ENCODE measurements at places on chromosomes 12 and 14. TPM values are rescaled to one million over a fixed set of nuclear protein-coding genes. Genes with fewer than 3 reads are reported as not detected.

DNA sequence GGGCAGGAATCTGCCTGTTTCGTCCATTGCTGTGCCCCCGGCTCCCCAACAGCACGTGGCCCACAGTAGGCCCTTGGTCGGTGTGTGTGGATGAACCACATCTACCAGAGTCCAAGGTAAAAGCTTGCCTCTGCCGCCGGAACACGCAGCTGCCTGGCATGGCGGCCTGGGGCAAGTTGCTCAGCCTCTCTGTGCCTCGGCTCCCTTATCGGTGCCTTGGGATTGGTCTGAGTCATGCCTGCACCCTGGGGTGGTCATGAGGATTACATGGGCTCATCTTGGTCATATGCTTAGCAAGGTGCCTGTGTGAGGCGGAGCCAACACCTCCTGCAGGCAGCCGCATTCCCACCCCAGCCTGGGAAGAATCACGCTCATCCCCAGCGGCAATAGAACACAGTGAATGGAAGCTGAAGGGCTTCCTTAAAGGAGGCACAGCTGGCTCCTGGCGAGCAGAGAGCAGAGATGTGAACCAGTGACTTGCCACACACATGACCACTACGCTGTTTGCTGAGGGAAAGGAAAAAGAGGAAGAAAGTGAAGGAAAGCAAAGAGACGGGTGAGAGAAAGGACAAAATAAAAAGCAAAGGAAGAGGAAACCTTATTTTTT, 5.5 kb upstream of the SCARB1 start:
- H3K36me3 ChIP-seq: no peaks in the 10 kb centered on the region
- peaks cover 3% of the 10 kb centered on the region for H3K27me3 ChIP-seq
- DNase-seq: no peak

DNA sequence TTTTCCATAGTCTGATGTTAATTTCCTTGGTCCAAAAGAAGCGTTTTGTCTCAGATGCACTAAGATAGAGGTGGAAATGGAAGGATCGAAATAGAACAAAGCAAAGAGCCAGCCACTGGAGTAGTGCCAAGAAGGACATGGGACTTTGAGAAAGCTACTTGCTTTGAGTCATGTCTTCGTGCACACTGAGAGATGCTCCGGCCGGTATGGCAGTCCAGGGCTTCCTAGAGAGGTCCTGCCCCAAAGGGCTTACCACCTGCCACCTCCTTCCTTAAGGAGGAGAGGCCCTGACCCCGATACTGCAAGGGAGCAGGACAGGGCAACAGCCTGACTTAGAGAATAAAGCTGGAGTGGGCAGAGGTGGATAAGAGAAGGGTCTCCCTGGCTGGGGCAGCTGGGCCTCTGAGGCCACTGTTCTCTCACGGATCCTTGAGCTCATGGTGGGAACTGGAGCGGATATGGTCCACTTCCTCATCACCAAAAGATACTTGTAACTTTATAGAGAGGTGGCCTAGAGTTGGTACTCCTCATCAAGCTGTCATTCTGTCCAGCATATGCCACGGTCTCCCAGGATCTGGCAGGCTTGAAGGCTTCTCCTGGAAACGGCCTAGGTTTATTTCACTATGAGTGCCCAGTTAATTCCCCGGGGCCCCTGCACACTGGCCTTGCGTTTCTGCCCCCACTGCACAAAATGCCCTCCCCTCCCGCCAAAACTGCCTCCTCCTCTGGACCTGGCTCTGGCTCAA, 57.4 kb downstream of the FOXN3 start:
- H3K4me1 ChIP-seq: peaks cover 29% of the 10 kb centered on the region
- H3K27ac ChIP-seq: peak overlapping the region; percentile 81
- peaks cover 21% of the 10 kb centered on the region for H3K36me3 ChIP-seq
- peak overlapping the region; percentile 20 for H3K4me3 ChIP-seq
- no peaks in the 10 kb centered on the region for H3K27me3 ChIP-seq

GRCh38 chr12:25932971-25933370, 25.5 kb upstream of the RASSF8 start:
- DNase-seq: no peak
- H3K4me1 ChIP-seq: no peaks in the 10 kb centered on the region
- no peak overlapping the region for H3K27ac ChIP-seq
- H3K4me3 ChIP-seq: no peak overlapping the region
- no peaks in the 10 kb centered on the region for H3K36me3 ChIP-seq
- peaks cover 3% of the 10 kb centered on the region for H3K27me3 ChIP-seq

Gene GOLGA5
- 15.8 TPM for total RNA-seq

GRCh38 chr14:105665951-105666277, 139.5 kb downstream of the TMEM121 start:
- no peaks in the 10 kb centered on the region for H3K4me1 ChIP-seq
- H3K36me3 ChIP-seq: no peaks in the 10 kb centered on the region
- H3K27ac ChIP-seq: no peak overlapping the region
- no peak overlapping the region for H3K4me3 ChIP-seq

DNA sequence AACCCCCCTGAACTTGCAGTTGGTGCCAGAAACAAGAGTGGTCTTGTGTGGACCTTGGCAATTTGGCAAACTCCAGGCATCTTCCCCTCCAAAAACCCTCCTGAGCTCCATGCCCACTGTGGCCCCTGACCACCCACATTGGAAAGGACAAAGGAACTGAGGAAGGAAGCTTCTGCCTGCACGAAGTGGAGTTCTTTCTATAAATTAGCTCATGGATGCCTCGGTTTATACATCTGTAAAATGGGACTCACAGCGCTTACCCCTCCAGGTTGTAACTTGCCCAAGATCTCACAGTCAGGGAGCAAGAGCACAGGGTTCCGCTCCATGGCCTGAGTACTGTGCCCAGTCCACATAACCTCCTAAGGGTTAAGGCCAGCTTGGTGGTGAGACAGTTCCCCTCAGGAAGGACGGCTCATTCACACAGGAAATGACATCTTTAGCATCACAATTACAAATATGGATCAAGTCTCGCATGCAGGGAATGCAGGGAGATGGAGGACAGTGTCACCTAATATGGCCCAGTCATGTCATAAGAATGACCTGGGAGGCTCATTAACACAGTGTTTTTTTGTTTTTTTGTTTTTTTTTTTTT, 66.6 kb downstream of the CLMN start:
- H3K36me3 ChIP-seq: no peaks in the 10 kb centered on the region
- peaks cover 12% of the 10 kb centered on the region for H3K27me3 ChIP-seq
- no peak overlapping the region for H3K4me3 ChIP-seq
- H3K4me1 ChIP-seq: peaks cover 4% of the 10 kb centered on the region
- DNase-seq: no peak

DNA sequence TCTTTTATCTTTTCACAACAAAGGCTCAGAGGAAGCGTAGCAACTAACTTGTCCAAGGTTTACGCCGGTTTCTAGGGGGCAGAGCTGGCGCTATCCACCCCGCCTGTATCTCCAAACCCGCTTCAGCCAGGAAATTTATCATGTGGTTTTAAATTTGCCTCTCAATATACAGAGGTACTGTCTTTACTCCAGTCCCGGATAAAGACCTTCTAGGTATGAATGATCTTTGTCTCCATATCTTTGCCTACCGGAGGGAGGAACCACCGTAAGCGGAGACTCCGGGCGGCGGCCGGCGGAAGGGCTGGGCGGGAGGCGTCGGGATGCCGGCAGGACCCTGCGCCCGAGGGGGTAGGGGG, 693 bp upstream of the RIMKLB start:
- H3K27ac ChIP-seq: peak overlapping the region; percentile 46
- peaks cover 24% of the 10 kb centered on the region for H3K27me3 ChIP-seq
- DNase-seq: peak; percentile 37
- H3K4me1 ChIP-seq: peaks cover 20% of the 10 kb centered on the region
- H3K4me3 ChIP-seq: peak overlapping the region; percentile 91

Gene KRT84
- not detected for total RNA-seq

Gene ACSS3
- not detected for total RNA-seq

Gene KRT82
- total RNA-seq: not detected

DNA sequence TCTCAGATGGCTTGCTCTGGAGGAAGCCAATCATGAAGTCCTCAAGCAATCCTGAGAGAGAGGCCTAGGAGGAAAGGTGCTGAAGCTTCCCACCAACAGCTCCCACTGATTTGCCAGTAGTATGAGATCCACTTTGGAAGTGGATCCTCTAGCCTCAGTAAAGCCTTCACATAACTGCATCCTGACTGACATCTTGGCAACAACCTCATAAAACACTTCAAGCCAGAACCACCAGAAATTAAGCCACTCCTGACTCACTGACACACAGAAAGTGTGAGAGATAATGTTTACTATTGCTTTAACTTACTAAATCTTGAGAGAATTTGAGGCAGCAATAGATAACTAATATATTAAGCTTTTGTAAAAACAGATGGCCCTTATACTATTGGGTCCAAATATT, 11.7 kb upstream of the TMX1 start:
- H3K4me1 ChIP-seq: no peaks in the 10 kb centered on the region
- no peak overlapping the region for H3K4me3 ChIP-seq
- no peak overlapping the region for H3K27ac ChIP-seq
- H3K27me3 ChIP-seq: no peaks in the 10 kb centered on the region
- no peaks in the 10 kb centered on the region for H3K36me3 ChIP-seq

Gene CLEC4A
- total RNA-seq: 0.34 TPM

- peaks cover 34% of the 10 kb centered on the region for H3K36me3 ChIP-seq
- H3K4me3 ChIP-seq: no peak overlapping the region
- DNase-seq: no peak
- H3K27ac ChIP-seq: no peak overlapping the region
These were observed 89.4 kb downstream of the R3HDM2 start for GRCh38 chr12:57341275-57341990.

DNA sequence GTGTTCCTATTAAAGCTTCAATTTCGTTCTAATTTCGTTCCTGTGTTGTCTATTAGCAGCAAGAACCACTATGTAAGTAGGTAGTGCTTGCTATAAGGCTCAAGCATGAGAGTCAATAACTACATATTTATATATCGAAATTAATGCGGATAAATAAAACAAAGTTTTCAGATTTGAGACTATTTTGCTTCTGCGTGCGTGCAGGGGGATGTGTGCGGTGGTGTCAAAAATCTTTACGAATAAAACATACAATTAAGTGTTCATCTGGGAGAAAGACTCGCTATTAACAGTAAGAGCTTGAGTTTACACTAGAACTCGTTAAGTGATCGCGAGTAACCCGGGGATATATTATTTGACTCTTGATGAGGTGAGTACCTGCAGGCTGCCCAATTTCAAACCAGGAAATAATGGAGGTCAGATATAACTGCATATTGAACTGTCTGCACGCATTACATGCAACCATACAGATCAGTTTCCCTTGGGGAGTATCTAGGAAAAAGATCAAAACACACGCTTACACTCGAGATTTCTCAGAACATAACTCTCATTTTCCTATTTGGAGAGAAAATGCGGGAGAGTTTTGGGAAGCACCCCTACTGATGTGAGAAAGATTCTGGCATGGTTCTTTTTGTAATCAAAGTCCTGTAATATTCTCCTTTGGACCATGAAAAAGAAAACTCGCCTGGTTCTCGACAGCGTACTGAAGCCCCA, 813 bp downstream of the TWF1 start:
- DNase-seq: peak; percentile 30
- peak overlapping the region; percentile 100 for H3K27ac ChIP-seq
- H3K4me3 ChIP-seq: peak overlapping the region; percentile 98
- H3K4me1 ChIP-seq: peaks cover 36% of the 10 kb centered on the region
- H3K36me3 ChIP-seq: peaks cover 23% of the 10 kb centered on the region

GRCh38 chr12:126286203-126286602, 1221.0 kb downstream of the AACS start:
- no peak overlapping the region for H3K4me3 ChIP-seq
- no peaks in the 10 kb centered on the region for H3K36me3 ChIP-seq
- no peaks in the 10 kb centered on the region for H3K27me3 ChIP-seq
- no peaks in the 10 kb centered on the region for H3K4me1 ChIP-seq
- no peak for DNase-seq

GRCh38 chr14:72745546-72745945, 148.4 kb downstream of the DPF3 start:
- no peak overlapping the region for H3K4me3 ChIP-seq
- no peak overlapping the region for H3K27ac ChIP-seq
- H3K27me3 ChIP-seq: peaks cover 4% of the 10 kb centered on the region
- DNase-seq: no peak
- no peaks in the 10 kb centered on the region for H3K4me1 ChIP-seq
- peaks cover 21% of the 10 kb centered on the region for H3K36me3 ChIP-seq

DNA sequence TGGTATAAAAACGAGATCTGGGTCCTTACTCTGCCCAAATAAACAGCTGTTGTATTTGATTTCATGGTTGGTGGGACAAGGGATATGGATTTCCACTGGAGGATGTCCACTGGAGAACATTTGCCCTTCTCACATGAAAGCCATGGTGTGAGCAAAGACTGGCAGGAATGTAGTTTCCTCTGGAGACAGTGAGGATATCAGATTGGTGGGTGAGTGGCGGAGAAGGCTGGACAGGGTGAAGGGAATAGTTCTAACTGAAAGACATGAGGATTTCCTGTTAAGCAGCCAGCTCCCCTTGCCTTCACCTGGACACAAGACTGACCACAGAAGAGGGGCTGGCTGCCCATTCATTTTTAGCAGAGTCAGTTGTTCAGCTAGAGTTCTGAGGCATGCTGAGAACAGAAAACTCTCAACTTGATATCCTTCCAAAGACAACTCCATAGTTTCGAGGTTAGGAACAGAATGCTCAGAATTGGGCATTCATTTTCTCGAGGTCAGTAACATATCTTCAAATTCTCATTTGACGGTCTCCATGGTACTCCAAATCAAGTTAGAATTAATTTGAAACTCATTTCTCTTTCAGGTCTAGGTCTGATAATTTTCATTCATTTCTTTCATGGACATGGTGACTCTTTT, 365.7 kb downstream of the LRIG3 start:
- DNase-seq: no peak
- H3K27ac ChIP-seq: no peak overlapping the region
- no peaks in the 10 kb centered on the region for H3K4me1 ChIP-seq
- H3K4me3 ChIP-seq: no peak overlapping the region
- H3K27me3 ChIP-seq: no peaks in the 10 kb centered on the region
- no peaks in the 10 kb centered on the region for H3K36me3 ChIP-seq

DNA sequence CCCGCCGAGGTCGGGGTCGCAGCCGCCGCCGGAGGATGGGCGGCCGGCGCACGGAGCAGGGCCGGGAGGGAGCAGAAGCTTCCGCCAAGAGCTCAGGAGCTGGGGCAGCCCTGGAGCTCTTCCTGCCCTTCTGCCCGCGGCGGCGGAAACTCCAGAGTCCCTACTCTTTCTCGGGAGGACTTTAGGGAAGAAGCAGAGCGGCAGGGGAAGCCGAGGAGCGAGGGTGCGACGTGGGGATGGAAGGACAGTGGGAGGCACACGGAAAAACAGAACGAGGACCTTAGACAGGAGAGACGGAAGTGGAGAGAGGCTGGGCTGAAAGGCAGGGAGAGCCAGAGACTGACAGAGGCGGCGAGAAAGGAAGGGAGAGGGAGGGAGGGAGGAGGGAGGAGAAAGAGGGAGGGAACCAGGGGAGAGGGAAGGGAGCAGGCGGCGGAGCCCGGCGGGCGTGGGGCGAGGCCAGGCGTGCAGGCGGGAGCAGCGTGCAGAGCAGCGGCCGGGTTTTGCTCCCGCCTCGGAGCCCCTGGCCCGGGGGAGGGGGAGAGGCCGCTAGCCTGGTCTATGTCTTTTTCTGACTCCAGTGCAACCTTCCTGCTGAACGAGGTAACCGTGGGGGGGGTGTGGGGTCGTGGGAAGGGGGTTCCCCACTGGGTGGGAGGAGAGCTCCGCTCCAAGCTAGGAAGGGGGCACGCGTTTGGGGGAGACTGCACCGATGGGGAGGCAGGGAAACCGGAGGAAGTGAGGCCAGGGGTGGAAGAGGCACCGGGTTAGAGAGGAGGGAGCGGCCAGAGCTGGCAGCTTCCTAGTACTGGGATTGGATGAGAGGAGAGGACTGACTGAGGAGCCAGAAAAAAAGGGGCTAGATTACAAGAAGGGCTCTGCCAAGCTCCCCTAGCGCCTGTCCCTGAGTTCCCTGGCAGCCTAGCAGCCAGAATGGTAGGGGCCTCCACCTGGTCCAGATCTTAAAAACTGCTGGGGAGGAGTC, 2.9 kb upstream of the CACNB3 start:
- no peaks in the 10 kb centered on the region for H3K36me3 ChIP-seq
- peaks cover 31% of the 10 kb centered on the region for H3K27me3 ChIP-seq
- H3K4me3 ChIP-seq: peak overlapping the region; percentile 87
- H3K4me1 ChIP-seq: peaks cover 45% of the 10 kb centered on the region
- H3K27ac ChIP-seq: peak overlapping the region; percentile 86
